ENCODE measurements at places on chromosomes 2 and 18.

DNA sequence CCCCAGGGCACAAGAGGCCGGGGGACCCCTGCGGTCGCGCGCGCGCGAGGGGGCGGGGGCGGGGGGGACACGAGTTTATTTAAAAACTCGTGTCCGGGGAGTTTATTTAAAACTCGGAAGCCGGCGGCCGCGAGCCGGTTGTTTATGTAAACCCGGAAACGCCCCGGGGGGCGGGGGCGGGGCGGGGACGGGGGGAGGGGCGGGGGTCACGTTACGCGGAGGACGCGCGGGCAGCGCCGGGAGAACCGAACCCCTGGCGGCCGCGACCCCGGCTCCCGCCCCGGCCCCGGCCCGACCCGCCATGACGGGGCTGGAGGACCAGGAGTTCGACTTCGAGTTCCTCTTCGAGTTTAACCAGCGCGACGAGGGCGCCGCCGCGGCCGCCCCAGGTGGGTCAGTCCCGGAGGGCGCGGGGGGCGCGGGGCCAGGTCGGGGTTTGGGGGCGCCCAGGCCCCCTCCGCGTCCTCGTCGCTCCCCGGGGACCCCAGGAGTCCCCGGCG is 4.4 kb downstream of the NFATC1 start:
- peak; percentile 53 for DNase-seq

DNA sequence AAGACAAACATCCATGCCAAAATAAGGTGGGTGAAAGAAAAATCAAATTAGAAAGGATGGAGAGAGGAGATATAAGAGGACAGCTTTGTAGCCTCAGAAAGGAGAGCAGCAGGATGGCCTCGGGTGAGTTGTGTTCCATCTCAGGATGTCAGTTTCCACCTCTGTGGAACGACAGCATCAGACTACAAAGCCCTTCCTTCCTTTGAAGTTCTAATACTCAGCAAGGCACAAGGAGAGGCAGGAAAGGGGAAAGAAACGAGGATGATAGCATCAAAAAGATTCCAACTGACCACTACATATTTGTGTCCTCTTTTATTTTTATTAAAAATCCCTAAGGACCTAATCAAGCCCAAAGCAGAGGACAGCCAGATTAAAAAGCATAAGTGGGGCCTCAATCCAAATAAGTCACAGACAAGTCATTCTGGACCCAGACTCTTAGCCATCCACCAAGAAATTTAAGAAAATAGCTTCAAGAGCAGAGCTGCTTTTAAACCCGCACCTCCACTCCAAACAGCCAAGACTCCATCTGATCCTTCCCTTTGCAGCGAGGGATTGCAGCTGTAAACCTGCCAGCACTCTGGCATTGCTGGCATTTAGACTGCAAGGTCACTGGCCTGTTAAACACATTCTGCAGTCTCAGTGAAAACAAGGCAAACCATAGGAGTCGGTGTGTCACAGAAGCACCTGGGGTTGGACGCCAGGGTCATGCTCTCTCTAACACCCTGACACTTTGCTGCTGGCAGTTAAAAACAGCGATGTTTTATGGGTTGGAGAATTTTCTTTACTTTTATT is 314.5 kb upstream of the CHAC2 start:
- DNase-seq: no peak

DNA sequence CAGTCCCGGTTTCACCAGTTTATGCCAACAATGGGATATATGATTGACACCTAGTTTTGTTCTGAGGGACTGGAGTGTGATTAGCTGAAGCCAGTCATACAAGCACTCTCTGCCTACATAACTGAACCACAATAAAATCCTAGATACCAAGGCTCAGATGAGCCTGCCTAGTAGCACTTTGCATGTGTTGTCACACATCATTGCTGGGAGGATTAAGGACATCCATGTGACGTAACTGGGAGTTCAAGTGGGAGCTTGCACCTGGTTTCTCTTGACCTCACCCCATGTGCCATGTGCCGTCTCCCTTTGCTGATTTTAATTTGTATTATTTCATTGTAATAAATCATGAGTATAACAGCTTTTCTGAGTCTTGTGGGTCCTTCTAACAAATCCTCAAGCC is 90.3 kb downstream of the TMEM163 start:
- DNase-seq: no peak

DNA sequence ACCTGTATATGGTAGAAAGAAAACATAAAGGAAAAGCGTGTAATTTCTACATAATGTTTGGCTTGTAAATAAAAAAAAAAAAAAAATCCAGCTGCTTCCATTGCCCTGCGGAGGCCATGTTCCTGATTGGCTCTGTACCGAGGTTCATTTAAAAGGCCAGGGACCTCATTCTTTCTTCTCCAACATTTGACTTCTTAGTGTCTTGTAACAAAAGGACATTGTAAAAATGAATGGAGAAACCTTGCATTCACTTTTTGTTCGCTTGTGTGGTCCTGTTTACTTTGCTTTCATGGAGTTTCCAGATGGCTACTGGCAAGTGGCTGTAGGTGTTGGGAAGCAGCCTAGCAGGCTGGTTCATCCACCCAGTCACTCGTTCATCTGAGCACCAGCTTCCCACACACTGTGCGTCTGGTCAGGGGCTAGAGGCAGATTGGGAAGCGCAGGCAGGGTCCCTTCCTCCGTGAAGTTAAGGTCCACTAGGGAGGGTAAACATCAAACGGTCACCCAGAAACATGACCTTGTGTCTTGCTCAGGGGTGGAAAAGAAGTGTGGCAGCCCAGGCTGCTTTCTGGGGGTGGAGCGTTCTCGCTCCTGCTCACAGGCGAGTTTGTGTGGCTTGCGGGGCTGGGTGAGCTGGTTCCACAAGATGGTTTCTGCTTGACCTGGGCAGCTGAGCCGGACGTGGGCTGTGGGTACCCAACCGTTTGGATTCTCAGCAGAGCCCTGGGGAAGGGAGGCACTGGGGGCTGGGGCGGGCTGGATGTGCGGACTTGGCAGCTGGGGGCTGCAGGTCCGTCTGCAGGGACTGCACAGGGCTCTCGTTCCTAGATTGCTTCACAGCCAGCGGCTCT is 260.7 kb downstream of the AGAP1 start:
- DNase-seq: no peak

DNA sequence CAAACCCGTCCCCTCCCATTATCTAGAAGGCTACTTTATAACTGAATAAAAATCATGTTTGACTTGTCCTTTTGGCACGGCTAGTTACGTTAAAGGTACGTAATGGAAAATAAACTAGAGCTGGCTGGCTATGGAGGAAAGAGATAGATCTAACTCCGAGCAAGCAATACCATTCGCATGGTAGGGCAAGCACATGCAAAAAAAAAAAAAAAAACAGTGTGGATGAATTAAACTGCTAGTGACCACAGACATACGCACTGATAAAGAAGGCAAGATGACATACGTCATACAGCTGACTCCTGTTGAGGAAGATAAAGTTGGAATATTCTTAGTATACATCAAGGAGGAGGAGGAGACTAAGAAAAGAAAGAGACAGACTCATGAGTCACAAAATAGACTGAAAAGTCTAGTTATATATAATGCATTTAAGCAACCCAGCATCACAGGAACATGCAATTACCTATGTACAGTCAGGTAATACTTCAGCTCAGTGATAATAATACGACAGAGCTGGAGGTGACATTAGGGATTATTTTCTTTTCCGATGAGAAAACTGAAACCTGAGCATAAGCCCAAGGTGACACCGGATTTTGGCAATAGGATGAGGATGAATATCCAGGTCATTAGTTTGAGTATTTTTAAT is 37.9 kb upstream of the NARS1 start:
- DNase-seq: no peak

DNA sequence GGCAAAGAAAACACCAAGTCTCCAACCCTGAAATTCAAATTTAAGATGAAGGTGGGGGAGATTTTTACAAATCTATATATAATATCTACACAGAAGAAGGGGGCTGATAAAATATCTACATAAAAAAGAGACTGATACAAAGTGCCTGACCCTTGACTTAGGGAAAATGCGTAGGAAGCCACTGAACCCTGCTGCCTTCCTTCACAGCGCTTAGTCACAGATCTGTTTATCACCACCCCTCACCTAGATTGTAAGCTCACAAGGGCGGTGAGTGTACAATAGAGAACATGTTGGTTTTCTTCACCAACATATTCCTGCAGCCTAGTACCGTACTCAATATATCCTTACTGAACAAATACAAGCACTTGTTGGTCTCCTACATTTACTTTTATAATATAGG is 54.3 kb downstream of the NOL10 start:
- no peak for DNase-seq

DNA sequence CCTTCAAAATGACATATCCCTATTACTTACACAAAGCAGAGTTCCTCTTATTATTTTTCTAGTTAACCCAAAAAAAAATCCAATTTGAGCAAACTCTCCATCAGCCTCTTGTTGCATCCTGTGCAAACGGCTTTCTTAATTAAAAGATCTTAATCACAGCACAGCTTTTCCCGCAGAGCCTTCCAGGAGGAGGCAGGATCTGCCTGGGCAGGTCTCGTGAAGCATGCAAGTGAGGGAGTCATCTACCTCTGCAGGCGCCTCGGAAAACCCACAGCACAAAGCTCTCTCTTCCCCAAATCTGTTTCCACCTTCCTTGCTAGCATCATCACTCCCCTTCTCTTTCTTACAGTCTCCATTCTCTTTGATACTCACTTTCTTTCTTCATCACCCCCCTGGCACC is 100.4 kb downstream of the EN1 start:
- no peak for DNase-seq

GRCh38 chr2:158755310-158756087 is 39.6 kb upstream of the DAPL1 start:
- no peak for DNase-seq

GRCh38 chr2:14558335-14558919 is 74.1 kb upstream of the LRATD1 start:
- no peak for DNase-seq

DNA sequence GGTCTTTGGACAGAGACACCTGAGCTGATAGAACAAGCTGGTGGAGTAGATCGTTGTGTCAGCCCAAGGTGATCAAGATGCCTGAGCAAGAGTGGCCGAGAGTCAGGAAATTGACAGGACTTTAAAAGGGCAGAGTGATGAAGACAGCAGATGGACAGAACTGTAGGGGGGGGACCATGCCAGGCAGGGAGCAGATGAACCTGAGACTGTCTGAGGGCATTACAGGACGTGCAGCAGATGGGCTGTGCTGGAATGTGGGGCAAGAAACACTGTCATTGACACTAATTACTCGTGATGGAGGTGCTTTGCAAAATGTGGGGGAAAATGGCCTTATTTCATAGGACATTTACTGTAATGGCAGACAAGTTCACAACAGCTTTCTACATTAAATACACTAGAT is 225.0 kb downstream of the THSD7B start:
- DNase-seq: no peak

Data from T-helper 2 cell treated with Interferon-gamma antibody and Interleukin-4, amounts not matched to agents 5 μg/mL and 100 μg/mL, for 36 hours (primary cell).